ENCODE measurements at places on chromosomes 2 and 18.

DNA sequence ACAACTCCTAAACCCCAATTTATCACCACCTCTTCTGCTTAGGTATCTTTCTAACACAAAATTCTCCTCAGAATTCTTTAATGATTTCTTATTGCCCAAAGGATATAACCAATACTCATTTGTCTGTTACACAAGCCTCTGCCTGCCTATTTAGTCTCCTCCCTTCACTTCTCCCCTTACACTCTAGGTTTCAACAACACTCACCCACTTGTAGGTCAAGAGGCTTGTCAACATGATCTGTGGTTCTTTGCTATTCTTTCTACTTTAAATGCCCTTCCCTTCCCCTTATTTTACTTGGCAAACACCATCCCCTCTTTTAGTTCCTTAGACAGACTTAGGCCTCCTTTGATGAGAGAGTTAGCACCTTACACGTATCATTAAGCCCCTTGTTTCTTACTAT, 69.0 kb upstream of the C2orf15 start:
- DNase-seq = no peak

DNA sequence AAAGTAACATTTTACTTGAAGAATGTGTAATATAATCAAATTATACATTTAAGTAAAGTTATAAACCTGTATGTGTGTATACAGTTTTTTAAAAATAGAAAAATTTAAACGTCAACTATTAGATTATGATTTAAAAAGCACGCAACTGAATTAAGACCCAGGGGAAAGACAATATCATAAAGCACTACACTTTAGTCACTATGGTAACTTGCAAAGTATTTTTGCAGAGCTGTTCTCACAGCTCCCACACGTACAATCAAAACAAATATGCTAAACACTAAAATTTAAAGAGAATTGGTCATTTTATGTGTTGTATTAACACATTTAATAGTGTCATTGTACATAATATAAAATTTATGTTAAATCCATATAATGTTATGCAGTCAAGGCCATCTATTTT, 59.7 kb downstream of the FTCDNL1 start:
- no peak for DNase-seq

- DNase-seq = no peak
These were observed 283.4 kb downstream of the MTX2 start for GRCh38 chr2:176552501-176553135.

DNA sequence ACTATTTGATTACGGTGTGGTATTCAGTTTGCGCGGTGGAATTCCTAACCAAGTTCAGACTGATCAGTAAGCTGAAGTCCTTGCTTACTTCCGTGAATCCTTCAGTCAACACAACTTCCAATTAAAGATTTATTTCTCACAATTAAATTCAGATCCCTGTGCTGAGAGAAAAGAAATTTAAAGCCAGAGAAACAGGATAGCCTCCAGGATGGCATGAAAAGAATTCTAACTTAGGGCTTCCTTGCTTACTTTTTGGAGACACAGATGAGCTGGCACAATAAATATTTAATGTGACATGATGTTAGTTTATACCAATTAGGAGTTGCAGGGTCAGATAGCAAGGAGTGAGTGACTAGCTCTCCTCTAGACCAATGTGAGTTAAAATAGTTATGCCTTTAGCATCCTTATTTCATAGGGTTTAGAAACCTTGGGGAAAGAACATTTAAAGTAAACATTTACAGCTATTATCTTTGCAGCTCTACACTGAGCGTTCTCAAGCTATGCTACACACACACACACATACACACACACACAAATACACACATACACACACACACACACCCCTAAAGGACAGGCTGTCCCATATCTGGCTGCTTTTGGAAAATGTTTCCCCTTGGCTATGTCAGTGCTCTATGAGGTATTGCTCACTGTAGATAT, 151.0 kb downstream of the TRIB2 start:
- DNase-seq = no peak

- no peak for DNase-seq
These were observed 272.2 kb upstream of the ID2 start for GRCh38 chr2:8409461-8410260.

DNA sequence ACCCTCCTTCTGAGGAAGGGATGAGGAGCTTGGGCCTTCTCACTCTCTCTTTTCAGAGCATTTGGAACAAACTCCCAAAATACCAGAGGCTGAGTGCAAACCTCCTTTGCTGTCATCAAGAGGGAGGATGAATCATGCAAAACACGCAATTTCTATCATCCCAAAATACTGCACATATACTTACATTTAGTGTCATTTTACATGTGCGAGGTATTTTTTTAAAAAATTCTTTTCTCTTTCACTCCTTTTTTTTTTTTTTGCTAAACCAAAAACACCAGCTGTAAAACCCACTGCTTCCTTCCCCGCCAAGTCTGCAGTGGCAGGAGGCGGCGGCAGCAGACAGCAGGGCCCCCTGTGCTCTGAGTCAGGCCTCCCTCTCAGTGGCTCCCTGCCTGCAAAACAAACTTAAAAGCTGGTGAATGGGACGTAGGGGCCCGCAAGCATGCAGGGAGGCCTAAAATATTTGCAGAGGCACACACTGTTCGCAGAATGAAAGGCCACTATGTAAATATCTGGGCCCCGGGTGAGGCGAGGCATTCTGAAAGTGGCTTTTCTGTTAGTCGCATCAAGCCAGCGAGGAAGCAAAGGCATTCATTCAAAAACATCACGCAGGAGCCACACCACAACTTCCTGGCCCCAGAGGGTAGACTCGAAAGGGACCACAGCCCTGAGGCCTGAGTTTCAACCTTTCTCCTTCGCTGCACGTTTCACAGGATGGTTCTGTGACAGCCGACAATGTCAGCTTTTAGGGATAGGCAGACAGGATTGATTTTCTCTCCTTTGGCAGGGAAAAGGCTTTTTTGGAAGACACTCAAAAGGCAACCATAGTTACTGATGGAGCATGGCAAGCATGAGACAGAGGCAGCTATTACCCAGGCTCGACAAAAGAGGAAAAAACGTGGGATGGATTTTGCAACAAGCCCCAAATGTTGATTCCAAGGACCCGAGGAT, 73.4 kb downstream of the ACTR2 start:
- peak; percentile 43 for DNase-seq

DNA sequence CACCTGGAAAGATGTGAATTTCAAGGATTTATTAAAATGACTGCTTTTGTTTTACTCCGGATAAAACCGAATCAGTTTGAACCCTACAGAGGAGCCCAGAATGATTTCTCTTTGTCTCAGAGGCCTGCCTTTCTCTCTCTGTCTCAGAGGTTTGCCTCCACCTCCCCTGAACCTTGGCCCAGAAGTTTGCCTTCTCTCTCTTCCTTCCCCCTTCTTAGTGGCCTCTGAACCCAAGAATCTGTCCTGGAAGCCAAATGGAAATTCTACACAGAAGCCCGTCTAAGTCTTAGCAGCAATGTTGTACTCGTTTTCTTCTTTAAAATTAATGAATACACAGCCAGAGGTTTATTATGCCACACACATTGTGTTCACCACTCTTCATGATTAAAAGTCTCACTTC, 200.7 kb downstream of the SOCS6 start:
- DNase-seq = no peak

DNA sequence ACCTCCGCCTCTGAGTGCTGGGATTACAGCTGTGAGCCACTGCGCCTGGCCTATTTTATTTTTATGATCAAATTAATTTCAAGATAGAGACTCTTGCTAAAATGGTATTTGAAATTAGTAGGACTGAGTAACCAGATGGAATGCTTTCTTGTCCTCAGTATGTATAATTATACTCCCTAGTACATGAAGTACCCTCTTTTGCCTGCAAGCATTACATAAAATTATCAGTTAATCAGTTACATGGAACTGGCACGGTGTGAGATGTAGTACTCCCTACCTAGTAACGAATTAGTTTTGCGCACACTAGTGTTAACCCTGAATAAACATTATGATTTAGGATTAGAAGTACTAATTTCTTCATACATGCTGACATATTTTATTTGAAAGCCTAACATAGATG, 41.6 kb downstream of the RBBP8 start:
- no peak for DNase-seq

DNA sequence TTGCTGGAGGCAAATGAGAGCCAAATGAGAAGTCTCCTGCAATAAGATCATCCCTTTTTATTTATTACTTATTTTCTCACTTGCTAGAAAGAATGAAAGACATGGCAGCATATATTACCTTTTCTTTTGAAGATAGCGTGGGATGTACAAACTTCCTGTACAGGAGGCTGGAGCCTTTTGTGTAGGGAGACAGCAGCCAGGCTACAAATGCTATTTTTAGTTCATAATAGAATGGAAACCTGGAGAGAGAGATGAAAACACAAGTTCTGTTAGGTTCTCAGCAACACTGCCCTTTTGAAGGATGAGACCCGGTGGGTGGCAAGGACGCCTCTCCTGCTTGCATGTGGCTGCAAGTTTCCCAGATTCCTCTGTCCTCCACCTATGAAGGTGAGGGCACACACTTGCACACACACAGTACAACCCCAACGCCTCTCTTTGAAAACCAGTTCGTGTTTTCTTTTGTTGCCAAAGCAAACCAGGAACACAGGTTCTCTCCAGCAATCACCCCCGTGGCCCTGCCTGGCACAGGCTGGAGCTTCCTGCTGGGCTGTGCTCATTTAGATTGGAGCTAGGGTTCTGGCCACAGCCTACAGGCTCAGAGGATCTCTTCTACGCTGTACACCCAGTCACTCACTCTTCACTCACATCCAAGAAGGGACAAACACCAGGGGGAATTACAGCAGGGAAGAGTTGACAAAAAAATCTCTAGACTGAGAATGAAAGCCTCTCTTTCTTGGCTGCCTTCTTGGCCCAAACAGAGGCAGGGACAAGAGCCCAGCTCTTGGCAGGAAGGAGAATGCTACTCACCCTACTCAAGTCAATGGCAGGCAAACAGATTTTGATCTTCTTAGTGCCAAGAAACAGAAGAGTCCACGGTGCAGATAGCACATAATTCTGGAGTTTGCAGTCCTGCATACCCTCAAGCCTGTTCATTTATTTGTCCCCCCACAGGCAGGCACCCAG, 55.6 kb downstream of the MRPL35 start:
- no peak for DNase-seq

DNA sequence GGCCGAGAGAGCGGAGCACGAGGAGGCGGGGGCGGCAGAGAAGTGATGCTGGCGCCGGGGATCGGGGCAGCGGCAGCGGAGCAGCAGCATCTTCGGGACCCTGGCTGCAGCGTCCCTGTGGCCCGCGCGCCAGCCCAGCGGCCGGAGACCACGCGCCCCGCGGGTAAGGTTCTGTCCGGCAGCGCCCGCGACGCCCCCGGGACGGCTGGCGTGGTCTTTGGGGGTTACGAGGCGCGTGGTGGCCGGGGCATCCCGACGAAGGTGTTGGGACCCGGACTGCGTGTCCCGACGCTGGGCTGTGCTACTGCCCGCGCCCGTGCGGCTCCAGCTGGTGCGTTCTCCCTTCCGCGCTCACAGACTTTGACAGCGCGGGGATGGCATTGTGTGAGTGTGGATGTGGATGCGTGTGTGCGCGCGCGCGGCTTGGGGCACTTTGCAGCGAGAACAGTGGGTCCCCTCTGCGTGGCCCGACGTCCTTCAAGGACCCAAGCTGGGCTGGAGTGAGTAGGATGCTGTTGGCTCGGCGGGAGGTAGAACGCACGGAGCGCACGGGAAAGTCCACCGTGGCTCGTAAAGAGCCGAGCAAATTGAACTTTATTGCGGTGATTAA, 405.0 kb downstream of the XIRP2 start:
- DNase-seq = no peak

DNA sequence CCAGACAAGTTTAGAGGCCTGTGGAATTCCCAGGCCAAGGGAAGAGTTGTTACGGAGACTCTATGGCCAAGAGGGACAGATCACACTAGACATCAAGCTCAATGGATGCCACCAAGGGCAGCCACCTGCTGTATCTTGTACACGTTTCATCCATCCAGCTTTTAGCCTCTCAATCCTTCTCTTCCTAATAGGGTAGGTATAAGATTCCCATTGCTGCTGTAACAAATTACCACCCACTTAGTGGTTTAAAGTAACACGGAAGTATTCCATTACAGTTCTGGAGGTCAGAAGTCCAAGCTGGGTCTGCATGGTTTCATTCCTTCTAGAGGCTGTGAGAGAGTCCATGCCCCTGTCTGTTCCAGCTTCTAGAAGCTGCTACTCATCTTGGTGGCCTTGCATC, 87.8 kb downstream of the GBX2 start:
- DNase-seq = no peak

- DNase-seq = no peak
These were observed 226.6 kb downstream of the FAM210A start for GRCh38 chr18:13499803-13500202.

- no peak for DNase-seq
These were observed 29.4 kb downstream of the GPD2 start for GRCh38 chr2:156465573-156465972.

All from activated CD4-positive, CD25-positive, alpha-beta regulatory T cell treated with anti-CD3 and anti-CD28 coated beads, Interleukin-2, amount 50 U/mL, for 16 hours (primary cell).